ENCODE measurements at places on chromosomes 5 and 9.

GRCh38 chr9:27340961-27341511 is 44.1 kb upstream of the EQTN start:
- peak; percentile 34 for DNase-seq

DNA sequence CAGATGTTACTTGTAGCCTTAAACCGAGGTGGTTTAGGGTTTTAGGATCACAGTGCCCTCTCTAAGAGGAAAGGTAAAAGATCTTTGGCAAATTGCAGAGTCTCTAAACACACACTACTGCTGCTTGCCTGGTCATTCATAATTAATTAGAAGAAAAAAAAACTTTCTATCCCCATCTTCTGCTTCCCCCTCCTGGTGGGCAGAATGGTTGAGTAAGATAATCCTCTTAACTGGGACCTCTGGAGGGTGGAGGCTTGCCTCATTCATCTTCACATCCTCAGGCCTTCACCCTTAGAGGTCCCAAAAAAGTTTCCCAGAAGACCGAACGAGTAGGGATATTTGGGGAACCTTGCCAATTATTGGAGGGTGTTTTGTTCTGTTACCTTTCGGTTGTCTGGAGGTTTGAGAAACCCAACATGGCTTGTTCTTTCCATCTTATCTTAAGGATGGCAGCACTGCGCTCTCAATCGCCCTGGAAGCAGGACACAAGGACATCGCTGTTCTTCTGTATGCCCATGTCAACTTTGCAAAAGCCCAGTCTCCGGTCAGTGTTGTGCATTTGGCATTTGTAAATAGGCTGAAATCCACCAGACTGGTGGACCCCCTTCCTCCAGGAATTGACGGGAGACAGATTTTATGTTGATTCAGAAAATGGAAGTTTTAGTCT is 97.3 kb upstream of the DMRT1 start:
- no peak for DNase-seq

GRCh38 chr5:127839496-127840197 is 136.5 kb downstream of the CCDC192 start:
- no peak for DNase-seq

DNA sequence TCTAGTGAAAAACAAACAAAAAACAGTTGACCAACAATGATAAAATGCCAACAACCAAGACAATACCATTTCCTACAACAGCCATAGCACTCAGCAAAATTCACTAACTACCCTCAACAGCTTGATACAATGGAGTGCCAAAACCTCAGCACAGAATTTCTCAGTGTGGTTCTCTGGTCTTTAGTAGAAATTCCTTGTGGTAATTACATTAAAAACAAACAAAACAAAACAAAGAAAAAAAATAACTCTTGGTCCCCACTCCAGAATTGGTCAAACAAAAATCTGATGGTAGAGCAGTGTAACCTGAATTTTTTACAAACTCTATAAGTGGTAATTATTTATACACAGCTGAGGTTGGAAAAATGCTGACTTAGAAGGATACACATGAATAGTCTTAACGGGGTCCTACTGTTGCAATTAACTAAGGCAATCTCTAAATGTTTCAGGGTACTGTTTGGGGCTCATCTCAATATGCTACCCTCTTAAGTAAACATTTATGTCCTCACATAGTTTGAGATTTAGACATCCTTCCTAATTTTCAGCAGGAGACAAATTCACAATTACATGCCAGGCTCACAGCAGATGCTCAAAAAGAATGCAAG is 13.8 kb downstream of the CSNK1A1 start:
- DNase-seq: no peak

DNA sequence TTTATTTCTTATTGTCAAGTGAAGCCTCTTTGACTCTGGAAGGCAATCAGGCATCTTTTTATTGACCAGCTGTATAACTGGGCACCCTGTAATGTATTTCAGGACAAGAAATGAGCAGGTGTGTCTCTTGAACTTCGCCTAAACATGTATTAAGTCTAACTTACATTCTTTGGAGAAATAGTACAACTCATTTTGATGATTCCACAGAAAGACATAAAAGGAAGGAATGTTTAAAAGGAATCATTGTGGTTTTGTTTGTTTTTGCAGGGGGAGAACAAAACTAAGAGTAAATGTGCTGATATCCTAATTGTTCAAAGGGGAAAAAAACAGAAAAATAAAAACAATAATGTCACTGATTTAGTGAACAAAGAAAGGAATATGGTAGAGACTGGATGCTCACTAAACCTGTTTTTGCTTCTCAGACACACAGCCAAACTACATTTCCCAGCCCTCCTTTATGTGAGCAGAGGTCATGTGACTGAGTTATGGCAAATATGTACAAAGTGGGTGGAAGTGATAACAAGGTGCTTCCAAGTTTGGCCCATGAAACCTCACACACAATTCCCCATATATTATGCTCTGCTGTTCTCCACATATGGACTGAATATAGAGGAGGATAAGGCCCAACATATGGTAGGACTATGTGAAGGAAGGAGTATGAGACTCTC is 150.6 kb upstream of the ACOT12 start:
- DNase-seq: no peak

GRCh38 chr9:126874546-126875314 is 14.3 kb downstream of the ZBTB34 start:
- no peak for DNase-seq

GRCh38 chr9:90848866-90849265 is 47.2 kb downstream of the SYK start:
- no peak for DNase-seq

DNA sequence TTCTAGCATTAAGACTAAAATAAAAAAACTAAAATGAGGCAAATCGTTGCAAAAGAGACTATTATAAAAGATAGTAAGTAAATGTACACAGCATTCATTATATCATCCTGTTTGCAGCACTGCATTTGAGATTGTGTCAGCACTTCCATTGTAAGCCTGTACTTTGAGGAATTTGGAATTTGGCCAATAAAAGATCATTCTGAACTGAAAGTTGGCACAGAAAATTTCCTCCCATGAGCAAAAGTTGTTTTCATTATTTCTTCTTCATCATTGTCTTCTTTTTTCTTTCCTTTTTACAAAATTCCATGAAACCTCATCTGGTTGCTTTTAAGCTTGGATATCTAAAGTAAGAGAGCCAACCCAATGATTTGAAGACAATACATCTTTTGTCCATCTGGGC is 199.3 kb upstream of the ADAMTSL1 start:
- DNase-seq: no peak

Data from iPS-NIHi11 (cell line).